Ovary (tissue), 10 donors: ENCODE measurements at places on chromosomes 2 and 18. TPM values are rescaled to one million over a fixed set of nuclear protein-coding genes. Genes with fewer than 3 reads are reported as not detected.

SEPTIN10 gene
- total RNA-seq = 78.0 TPM

FAM237A gene
- not detected for total RNA-seq

CNDP1 gene
- 0.15 TPM for total RNA-seq

SIX2 gene
- 0.13 TPM for total RNA-seq

RSAD2 gene
- 6.4 TPM for total RNA-seq

FZD7 gene
- total RNA-seq = 18.4 TPM

AGXT gene
- not detected for total RNA-seq

RGPD3 gene
- total RNA-seq = 0.80 TPM

TGFA gene
- 1.2 TPM for total RNA-seq

INO80D gene
- 32.3 TPM for total RNA-seq

FAM110C gene
- 4.5 TPM for total RNA-seq

PDK1 gene
- total RNA-seq = 20.9 TPM

BUB1 gene
- 0.50 TPM for total RNA-seq

GCKR gene
- total RNA-seq = 1.3 TPM

ANKRD30BL gene
- total RNA-seq = 1.3 TPM

LIPG gene
- 0.46 TPM for total RNA-seq

TMEM182 gene
- total RNA-seq = 2.4 TPM

- DNase-seq = no peak
These were observed 39.1 kb upstream of the DTNB start for GRCh38 chr2:25712455-25712854.

- no peak for DNase-seq
These were observed 58.8 kb upstream of the CDC42EP3 start for GRCh38 chr2:37730037-37730818.

GRCh38 chr2:238873841-238874240 is 26.0 kb downstream of the TWIST2 start:
- no peak for DNase-seq

GRCh38 chr2:19478409-19478808 is 120.0 kb upstream of the OSR1 start:
- DNase-seq = no peak

DNA sequence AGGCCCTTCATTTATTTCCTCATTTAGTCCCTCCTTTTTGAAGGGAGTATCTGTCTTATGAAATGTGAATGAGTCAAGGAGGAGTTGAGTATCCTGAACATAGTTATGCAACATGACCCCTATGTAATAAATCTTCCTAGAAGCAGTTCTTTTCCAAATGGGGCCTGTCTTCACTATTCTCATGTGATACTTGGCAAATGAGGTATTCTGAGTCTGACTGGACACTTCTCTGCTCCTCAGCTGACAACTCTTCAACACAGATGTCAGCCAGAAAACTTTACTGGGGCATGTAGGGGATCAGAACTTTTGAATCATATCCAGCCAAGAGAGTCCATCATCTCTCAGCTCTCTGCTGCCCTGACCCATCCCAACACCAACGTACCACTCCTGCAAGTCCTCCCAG is 291.6 kb downstream of the ZNF385B start:
- no peak for DNase-seq

- DNase-seq = peak; percentile 91
These were observed 14.1 kb downstream of the KLF11 start for GRCh38 chr2:10057231-10058107.

- no peak for DNase-seq
These were observed 679.3 kb downstream of the ZEB2 start for GRCh38 chr2:143840601-143841000.

GRCh38 chr18:61502472-61502871 is 169.2 kb downstream of the CDH20 start:
- no peak for DNase-seq

DNA sequence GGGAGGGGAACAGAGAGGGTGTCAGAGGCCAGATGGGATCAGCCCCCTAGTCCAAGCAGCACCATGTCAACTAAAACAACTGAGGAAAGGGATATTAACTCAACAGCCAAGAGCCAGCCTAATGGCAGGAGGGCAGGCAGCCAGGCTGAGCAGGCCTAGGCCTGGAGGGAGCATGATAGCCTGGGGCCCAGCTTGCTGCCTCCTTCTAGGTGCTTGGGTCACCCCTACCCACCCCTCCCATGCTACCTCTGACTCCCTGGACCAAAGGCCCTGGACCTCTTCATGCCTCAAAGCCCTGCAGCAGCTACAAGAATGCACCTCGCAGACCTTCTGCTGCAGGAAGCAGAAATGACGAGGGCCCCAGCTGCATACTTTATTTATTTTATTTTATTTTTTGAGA is 22.1 kb upstream of the TNS1 start:
- peak; percentile 7 for DNase-seq

DNA sequence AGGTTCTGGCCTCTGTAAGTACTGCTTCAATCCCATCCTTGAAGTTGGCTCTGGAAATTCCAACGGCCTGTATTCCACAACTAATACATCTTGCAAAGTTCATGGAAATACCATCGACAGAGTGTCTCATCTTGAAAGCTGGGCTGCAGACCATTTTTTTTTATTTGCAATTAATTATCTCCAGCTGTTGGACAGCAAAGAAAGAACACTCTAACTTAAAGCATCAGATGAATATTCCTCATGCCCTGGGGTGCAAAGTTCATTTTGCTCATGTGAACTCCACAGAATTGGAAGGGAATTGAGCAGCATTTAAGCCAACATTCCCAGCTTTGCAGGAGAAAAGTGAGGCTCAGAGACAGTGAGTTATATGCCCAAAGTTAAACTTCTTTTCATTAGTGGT is 96.5 kb upstream of the PIEZO2 start:
- no peak for DNase-seq

DNA sequence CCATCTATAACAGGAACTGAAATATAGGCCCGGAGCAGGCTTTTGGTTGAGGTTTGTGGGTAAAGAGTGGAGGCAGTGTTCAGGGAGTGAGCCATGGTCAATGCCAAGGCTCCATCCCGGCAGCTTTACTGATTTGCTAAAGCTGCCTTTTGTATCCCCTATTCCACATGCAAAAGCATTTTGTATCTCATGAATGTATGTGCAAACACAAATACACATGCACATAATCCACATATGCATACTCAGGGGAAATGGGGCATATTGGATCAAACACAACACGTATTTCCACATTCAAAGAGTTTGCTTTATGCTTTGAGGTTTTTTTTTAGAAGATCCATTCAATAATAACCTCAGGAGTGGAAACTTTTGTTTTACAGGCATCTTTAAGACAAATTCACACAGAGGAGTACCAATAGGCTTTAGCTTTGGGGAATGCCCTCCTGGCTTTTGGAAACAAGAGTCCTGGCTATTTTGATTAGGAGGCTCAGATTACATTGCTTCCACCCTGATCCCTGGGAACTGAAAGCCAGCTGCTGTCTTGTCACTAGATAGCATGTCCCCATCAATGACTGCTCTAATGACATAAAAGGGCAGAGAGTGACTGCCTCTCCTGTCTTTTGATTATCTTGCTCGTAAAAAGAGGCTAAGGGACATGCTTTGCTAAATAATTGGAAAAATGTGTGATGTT is 263.2 kb downstream of the EN1 start:
- no peak for DNase-seq

- peak; percentile 58 for DNase-seq
These were observed 22.5 kb upstream of the SPAG16 start for GRCh38 chr2:213261715-213262114.

DNA sequence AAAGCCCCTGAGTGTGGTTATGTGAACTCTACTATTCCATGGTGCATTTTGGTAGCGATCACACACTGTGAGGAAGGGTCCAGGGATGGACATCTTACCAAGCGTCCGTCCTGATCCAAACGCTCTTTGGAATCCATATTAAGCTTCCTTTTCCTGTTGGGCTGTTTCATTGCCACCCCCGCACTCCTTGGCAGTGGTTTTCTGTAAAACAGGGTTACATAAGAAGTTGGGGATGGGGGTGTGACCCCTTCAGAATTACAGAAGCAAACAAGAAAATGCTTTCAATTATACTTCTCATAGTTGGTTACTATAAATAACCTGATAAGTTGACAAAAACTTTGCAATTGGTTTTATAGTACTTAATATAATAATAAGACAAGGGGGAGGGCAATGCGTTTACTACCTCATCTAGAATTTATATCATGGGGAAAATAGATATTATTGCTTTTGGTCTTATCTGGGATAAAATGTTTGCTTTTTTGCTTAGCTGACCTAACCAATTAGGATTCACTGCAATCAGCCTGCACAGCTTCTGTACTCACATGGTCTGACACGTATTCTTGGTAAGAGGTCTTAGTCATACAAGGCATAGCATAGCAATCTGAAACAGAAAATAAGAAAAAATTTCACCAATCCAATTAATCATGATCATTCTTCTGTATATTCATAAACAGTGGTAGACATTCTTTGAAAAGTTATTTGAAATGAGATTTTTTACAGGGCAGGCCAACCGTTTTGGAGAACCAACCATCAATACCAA is 103.1 kb downstream of the L3MBTL4 start:
- no peak for DNase-seq

GRCh38 chr2:98757904-98758421 is 27.0 kb upstream of the MGAT4A start:
- peak; percentile 72 for DNase-seq

DNA sequence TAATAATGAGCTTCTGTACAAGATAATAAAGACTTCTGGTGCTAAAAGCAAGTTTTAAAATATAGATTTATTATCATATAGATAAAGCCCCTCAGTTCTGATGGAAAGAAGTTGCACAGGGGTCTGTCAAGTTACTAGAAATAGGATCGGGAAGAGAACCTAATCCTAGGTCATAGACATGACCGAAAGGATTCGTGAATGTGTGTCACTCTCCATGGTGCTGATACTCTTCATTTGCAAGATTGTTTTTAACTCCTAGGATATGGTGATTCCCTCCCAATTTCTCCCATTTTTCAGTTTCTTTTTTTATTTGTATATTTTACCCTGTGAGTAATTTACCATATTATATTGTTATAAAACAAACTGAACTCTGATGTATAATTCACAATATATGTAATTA is 58.9 kb upstream of the CTNNA2 start:
- no peak for DNase-seq

DNA sequence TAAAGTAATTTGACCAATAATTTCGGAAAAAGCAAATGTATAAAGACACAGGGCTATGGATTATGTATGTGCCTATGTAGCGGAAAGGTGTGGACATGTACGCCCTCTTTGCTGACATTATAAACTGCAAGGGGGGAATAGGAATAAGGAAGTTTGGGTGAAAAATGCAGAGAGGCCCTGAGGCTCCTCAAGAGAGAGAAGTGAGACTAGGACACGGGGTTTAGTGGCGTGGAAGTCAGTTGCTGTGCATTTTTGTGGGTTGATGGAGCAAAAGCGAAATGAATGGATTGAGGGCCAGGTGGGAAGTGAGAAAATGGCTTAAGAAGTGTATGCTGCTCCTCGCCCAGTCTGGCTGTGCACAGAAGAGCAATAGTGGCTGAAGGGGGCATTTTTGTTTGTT is 96.2 kb upstream of the B3GNT7 start:
- no peak for DNase-seq

DNA sequence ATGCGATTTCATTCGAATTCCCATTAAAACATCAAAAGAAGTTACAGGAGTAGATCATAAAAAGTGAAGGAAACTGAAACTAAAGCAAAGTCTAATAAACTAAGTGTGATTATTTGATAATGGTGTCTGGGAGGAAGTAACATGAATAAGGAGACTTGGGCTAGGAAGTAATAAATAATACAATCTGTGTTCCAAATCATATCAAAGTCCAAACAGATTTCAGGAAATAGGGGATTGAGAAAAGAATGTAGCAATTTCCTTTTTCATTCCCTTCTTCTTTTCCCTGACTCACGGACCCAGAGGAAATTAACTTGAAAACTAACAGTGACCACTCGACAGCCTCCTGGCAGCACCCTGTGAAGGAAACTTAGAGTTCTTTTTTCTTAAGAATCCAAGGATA is 758.4 kb upstream of the GCFC2 start:
- DNase-seq = no peak

GRCh38 chr2:119674711-119675500 is 4.1 kb upstream of the TMEM177 start:
- no peak for DNase-seq

DNA sequence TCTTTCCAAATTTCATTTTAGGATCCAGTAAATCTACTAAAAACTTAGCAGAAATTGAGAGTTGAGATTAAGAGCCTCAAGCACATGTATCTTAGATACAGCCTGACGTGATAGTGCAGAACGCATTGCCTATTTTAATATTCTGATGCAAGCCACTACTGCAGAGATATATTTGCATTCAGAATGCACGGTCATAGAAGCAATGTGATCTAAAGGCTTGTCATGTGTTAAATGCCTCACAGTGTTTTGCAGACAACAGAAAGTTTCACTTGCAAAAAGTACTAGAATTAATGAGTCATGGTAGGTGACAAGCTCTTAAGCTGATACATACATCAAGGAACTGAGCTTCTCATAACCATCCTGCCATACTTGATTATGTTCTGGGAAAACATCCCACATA is 886.7 kb upstream of the CHAC2 start:
- DNase-seq = no peak

- DNase-seq = no peak
These were observed 39.7 kb downstream of the EPB41L5 start for GRCh38 chr2:120052597-120052996.

- no peak for DNase-seq
These were observed 192.6 kb downstream of the IKZF2 start for GRCh38 chr2:212958757-212959295.

DNA sequence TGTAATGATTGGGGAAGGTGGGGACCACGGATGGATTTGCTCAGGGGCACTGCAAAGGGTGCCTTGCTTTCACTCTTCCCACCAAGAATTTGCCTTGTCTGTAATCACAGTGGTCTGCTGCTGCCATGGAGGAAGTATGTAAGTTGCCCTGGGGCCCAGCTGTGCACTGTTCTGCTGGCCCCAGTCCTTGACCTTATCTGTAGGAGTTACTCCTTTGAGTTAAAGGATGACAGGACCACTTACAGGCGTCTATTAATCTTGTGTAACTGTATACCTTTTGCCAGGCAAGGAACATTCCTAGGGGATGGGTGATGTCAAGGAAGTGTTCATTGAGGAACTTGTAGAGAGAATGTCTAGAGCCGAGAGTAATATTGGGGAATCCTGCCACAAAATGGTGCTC is 212.8 kb upstream of the LRRTM1 start:
- no peak for DNase-seq

GRCh38 chr2:219157396-219157795 is 3.2 kb downstream of the NHEJ1 start:
- no peak for DNase-seq

- DNase-seq = no peak
These were observed 307.0 kb upstream of the REG3G start for GRCh38 chr2:78718473-78718872.

GRCh38 chr2:45856391-45857274 is 205.2 kb downstream of the PRKCE start:
- no peak for DNase-seq
